ENCODE measurements at places on chromosomes 16 and 17.

- DNase-seq, result peak; percentile 89
These were observed 34.8 kb upstream of the FBXO47 start for GRCh38 chr17:39001703-39002637.

DNA sequence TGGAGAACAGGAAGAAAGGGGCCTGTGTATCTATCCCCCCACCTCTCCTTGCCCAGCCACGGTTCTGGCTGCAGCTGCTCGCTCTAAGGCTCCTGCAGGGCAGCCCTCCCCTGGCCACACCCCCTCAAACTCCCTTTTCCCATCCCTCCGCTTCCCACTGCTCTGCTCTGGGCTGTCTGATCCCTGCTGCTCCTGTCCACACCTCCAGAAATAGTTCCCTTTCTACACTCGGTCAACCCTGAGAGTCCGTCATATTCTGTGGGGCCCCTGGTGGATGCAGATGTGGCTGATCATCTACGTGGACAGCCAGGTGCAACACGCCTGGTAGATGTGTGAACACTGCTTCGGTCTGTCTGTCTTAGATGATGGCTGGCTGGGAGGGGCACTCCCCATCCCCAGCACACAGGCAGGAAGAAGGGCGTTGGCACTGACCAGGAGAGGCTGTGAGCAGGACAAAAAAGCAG, 19.3 kb upstream of the KRT19 start:
- no peak for DNase-seq

DNA sequence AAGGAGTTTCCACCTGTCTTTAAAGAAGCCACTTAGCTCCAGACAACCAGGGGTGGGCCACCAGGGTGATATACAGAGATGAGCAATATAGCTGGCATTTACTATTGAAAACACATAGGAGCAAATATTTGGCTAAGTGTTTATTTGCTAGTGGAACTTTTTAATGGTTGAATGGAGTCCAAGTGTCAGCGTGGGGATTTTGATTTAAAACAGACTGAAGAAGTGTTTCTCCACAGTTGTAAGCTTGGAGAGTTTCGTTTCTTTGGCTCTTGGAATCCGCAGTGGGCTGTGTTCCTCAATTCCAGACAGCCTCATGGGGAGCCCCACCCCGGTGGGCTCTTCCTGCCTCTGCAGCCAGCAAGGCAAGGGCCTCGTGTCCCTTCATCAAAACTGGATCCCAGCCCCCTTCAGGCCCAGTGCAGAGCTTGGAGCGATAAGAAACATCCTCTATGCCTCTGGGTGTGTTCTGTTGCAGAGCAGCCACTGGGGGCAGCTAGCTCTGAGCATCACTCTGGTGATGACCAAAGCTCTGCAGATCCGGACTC, 36.1 kb downstream of the NOG start:
- peak; percentile 5 for DNase-seq

- DNase-seq, result no peak
These were observed 17.1 kb downstream of the LIG3 start for GRCh38 chr17:34997355-34997862.

DNA sequence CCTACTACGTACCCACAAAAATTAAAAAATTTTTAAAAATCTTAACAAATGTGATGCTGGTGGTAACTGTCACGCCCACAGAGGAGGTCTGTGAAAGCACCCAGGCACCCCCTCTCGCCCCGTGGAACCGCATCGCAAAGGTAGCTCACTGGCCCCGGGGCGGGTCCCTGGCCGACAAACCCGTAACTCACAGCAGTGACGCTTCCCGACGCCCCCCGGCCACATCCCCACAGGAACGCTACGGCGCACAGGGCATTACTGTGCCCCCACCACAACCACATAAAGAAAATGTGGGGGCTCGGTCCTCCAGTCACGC, 366 bp downstream of the ANKS3 start:
- peak; percentile 6 for DNase-seq

- peak; percentile 35 for DNase-seq
These were observed 619.3 kb downstream of the TP53TG3F start for GRCh38 chr16:34078691-34079090.

DNA sequence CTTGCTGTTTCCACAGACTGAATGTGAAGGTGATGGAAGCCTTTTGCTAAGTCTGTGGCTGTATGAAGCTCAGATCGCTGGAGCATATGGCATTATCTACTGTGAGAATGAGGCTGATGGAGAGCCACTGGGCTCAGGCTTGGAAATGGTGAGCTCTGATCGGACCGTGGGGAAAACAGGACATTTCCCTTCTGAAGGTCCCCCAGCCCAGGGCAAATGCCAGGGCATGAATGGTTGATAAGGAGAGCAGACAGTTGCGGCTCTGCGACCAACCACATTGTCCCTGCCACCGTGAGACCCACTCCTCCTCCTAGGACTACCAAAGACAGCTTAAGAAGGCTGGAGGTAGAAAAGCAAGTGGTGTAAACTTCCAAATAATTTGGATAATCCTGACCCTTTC, 4.7 kb upstream of the CUEDC1 start:
- no peak for DNase-seq

- DNase-seq, result no peak
These were observed 262.8 kb downstream of the ZFHX3 start for GRCh38 chr16:72785171-72785570.

DNA sequence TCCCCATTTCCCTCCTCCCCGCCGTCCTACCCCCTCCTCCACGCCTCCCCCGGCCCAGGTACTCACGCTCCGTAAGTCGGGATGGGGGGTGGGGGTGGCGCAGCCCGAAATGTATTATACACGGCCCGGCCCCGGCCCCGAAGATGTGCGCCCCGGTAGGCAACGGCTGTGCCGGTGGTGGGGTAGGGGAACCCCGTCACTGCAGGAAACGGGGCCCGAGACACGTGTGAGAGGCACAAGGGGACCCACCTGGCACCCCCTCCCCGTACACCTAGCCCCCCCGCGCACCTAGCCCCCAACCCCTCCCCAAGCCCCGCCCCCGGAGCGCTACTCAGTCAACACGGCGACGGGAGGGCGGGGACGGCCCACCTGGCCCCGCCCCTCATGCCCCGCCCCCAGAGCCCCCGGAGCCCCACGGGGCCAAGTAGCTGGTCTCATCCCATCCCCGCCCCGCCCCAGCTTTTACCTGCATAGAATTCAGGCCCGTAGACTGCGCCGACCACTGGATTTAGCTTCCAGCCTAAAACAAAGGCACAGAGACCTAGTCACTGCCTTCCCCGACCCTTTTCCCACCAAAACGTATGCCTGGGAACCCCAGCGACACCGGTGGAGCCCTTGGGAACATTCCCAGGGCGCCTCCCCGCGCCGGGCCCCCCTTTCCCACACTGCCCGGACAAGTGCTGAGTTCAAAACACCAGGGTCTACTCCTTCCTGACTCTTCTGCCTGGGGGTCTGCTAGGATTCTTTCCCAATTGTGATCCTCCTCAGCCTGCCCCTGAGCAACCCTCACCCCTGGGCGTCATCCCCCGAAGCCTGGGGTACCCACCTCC, 22.8 kb downstream of the ENGASE start:
- DNase-seq, result no peak

- no peak for DNase-seq
These were observed 109.5 kb downstream of the CA10 start for GRCh38 chr17:52049051-52049450.

GRCh38 chr16:61791464-61791863, 244.8 kb downstream of the CDH8 start:
- no peak for DNase-seq

DNA sequence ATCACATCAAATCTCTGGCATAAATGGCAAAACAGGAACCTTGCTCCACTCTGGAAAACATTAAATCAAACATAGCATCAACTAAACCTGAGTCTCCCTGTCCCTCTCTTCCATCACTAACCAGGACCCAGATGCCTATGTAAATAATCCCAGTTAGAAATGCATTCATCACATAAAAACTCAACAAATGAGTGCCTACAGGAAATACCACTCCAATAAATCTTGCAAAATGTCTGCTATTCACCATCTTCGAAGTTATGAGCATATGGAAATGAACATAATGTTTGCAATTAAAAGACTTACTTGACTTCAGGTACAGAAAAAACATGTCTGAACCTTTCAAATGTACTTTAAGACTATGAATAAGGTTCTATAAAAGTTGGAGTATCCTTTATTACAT, 425.0 kb downstream of the CDH11 start:
- no peak for DNase-seq

DNA sequence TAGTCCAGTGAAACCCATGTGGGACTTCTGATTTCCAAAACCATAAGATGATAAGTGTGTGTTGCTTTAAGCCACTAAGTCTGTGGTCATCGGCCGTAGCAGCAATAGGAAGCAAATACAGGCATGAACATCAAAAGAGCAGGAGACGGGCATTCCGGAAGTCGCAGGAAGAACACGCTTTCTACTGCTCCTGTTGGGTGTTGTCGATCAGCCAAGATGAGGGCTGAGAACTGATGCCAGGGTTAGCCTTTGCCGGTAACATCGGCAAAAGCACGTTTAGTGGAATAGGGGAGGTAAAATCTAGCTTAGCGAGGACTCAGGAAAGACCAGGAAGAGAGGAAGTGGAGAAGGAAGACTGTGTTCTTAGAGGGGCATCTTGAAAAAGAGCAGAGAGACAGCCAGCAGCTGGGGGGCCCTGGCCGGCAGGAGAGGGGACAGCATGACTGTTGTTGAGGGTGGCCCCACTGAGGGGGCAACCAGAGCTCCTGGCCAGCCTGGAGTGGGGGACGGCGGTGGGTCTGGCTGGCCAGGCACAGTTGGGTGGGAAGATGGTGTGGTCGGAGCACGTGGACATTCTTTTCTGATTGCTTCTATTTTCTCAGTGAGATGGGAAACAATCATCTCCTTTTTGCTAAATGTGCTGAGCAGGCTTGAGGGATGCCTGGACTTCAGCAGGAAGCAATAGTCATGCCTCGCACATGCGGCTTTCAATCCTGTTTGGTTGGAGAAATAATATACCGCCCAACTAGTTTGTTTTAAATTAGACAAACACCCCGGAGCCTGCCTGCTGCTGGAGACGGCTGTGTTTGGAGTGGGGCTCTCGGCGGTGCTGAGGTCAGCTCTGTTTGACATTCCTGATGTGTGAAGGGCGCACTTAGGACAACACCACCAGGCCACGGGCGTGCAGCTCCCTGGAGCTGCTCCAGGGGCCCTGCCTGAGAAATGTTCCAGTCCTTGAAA, 109.9 kb downstream of the METRNL start:
- no peak for DNase-seq

DNA sequence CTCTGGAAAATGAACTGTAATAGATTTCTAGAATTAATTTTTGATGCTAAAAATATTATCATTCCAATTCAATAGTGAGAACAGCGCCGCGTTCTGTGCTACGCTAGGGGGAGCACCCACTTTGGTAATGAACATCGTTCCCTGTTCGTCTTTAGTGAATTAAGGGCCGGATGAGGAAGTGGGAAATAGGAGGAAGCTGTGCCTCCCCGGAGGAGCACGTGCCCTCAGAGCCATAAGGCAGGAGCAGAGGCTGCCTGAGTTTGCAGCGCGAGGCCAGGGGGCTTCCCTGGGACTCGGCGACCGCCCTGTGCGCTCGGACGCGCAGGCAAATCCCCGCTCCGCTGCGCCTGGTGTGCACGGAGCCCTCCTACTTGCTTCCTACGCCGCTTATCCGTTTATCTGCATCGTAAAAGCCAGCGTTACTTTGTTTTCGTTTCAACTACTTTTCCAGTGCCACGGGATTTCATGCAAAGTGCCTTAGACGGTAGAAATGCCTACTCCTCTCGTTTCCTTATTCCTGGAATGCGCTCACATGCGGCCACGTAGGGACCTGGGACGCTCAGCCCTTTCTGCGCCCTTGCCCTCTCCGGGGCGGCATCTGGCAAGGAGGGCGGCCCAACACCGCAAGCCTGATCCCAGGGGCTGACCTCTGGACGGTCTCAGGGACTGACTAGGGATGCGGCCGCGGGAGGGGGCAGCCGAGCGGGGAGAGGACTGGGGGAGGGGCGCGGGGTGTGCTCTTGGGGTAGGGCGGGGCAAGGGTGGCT, 76.4 kb downstream of the KCNJ12 start:
- peak; percentile 68 for DNase-seq

DNA sequence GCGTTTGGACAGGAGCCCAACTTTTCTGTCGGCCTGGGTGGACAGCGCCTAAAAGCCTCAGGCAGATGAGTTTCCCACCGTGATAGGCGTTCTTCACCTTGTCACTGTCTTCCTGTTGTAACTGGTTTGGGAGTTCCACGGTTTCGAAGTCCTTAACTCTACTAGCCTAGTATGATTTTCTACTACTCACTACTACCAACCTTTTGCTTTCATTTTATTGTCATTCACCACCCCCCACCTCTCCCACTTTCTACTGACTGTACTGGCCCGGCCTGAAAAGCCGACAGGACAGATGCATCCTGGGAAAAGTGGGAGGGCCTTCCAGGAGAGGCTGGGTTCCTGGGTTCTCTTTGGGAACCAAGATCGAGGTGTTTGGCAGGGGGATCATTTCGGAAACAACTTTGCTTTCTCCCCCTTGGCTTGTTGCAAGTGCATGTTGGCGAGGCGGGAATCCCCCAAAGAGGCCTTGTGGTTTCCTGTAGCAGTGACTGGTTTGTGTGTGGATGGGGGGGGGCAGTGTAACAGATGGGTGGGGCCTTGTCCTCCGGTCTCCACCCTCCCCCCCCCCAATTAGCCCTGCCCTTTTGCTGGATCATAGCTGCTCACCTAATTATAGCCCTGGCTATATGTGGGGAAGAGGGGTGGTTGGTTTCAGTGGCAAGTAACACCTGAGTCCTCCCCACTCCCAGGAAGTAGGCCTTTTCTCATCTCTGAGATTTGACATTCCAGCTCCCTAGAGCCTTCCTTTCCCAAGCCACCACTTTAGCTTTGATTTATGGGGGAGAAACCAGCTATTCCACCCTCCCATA, 1.4 kb downstream of the EIF5A start:
- peak; percentile 90 for DNase-seq

GRCh38 chr16:2159175-2159838, 3.7 kb downstream of the TRAF7 start:
- no peak for DNase-seq

- peak; percentile 61 for DNase-seq
These were observed 55.9 kb downstream of the SDK2 start for GRCh38 chr17:73588301-73588846.

GRCh38 chr16:30603945-30604315, 6.3 kb downstream of the ZNF689 start:
- DNase-seq, result no peak

GRCh38 chr16:51328733-51329132, 177.7 kb upstream of the SALL1 start:
- no peak for DNase-seq

DNA sequence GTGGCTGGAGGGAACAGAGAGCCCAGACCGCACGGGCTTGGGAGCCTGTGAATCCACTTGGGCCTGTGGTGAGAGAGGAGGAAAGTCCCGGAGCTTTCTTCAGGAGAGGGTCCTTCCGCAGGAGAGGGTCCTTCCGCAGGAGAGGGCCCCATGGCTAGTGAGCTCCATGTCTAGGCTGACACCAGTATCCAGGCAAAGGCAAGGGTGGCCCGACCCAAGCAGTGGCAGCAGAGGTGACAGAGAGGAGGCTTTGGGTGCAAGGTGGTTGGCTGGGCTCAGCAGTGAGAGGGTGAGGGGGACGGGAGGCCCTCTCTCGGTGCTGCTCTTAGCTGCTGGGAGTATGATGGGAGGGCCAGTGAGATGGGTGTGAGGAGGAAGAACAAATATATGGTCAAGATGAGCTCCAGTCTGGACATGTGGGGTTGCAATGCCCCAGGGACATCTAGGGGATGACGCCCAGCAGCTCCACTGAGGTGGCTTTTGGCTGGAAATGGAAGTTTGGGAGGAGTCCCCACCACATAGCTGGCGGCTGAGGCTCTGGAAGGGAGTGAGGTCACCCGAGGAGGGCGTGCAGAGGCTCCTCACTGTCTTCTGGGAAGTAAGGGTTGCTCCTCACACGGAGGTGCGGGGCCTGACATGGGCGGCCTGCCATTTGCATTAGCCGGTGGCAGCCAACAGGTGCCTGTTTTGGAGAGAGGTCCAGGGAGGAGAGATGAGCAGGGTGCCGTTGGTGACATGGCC, 2.3 kb upstream of the HSD3B7 start:
- peak; percentile 37 for DNase-seq

- DNase-seq, result no peak
These were observed 73.1 kb upstream of the CES5A start for GRCh38 chr16:55948230-55948629.

Data from epithelial cell of esophagus (primary cell).